ENCODE measurements at places on chromosomes 16 and 17.

GRCh38 chr16:60100371-60100770 is 1366.3 kb upstream of the GOT2 start:
- no peak for DNase-seq

- no peak for DNase-seq
These were observed 3.2 kb upstream of the PER1 start for GRCh38 chr17:8155231-8155995.

- no peak for DNase-seq
These were observed at the start of gene ZNF23 for GRCh38 chr16:71461686-71462648. ZNF23 (minus strand) TSS chr16:71462247; CDS start chr16:71456796, 5,451 bp downstream.

DNA sequence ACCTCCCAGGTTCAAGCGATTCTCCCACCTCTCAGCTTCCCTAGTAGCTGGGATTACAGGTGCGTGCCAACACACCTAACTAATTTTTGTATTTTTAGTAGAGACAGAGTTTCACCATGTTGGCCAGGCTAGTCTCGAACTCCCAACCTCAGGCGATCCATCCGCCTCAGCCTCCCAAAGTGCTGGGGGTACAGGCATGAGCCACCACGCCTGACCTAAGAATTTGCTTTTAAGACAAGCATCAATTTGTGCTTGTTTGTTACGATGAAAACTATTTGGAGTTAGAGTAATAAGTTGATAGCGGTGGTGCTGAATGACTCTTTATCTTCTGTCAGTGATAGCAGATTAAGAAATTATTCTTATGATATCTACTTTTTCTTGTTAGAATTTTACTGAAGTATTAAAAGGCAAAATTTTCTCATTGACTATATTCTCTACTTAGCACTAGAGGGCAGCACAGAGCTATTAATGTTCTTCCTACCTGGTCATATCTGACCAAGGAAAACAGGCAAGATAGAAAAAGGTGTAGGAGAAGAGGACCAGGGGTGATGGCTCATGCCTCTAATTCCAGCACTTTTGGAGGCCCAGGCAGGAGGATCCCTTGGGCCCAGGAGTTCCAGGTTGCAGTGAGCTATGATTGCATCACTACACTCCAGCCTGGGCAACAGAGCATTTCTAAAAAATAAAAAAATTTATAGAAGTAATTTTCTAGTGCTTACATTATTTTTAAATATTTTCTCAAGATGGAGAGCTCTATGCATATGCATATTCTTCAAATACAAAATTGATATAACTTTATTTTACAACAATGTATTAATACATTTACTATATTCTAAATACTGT is 24.5 kb downstream of the STXBP4 start:
- no peak for DNase-seq

GRCh38 chr17:54373970-54374369 is 526.7 kb upstream of the TOM1L1 start:
- no peak for DNase-seq

DNA sequence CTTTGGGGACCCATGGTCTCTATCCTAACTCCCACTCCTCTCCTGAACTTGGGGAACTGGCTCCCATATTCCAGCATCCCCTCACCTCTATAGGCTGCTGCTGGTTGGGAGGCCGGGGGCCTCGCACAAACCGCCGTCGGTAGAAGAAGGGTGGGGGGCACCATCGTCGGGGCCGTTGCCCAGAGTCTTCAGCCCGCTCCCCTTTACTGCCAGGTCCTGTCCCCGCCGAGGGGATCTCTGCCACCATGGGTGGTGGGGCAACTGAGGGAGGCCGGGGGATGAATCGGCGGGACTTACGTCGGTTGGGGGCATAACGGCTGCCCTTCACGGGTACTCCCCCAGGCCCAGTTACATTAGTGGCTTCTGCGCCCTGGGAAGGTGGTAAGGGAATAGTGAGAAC is 4.3 kb downstream of the YBX2 start:
- DNase-seq, result no peak

- no peak for DNase-seq
These were observed 135.8 kb downstream of the FOXL1 start for GRCh38 chr16:86714166-86714565.

- DNase-seq, result peak; percentile 10
These were observed 55.1 kb upstream of the CCL2 start for GRCh38 chr17:34199932-34200534.

- DNase-seq, result no peak
These were observed 70.1 kb downstream of the ABCC1 start for GRCh38 chr16:16019488-16019887.

DNA sequence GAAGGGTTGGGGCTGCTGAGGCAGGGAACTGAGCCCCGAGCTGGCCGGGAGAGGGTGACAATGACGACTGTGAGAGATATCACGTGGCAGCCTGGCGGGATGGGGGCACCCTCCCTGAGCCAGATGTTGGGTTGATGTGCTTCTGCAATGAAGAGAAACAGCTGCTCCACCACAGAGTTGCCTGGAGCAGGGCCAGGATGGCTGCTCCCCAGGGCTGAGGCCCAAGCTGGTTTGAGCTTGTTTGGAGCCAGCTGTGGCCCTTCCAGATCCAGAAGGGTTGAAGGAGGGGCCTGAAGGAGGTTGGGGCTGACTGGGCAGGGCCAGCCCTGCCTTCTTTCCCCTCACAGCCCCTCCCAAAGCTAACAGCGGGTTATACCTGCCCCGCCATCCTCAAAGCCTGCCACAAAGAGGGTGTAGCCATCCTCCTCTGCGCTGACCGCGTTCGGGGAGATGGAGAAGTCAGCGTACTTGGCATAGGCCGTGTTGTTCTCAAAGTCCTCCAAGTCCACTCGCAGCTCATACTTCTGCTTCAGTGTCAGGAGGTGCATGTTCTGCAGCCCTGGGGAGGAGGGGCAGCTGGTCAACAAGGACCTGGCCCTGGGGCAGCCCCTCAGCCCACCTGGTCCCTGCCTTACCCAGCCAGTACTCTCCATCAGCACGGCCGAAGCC is 2.1 kb downstream of the MFAP4 start:
- DNase-seq, result no peak

DNA sequence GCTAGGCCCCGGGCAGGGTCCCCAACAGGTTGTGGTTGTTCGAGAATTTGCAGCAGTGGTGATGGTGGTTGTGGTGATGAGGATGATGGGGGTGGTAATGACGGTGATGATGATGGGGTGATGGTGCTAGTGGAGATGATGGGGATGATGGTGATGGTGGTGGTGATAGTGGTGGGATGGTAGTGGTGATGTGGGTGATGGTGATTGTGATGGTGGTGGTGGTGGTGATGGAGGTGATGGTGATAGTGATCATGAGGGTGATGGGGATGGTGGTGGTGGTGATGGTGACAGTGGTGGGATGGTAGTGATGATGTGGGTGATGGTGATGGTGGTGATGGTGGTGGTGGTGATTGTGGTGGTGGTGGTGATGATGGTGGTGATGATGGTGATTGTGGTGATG is 343.3 kb downstream of the SEC14L1 start:
- DNase-seq, result no peak

GRCh38 chr16:62929593-62929992 is 893.4 kb upstream of the CDH8 start:
- DNase-seq, result no peak

- no peak for DNase-seq
These were observed 2274.7 kb downstream of the TP53TG3F start for GRCh38 chr16:35733971-35734702.

- DNase-seq, result no peak
These were observed 4.3 kb downstream of the CANT1 start for GRCh38 chr17:79005063-79005861.

GRCh38 chr17:48143629-48144028 is 36.1 kb downstream of the SNX11 start:
- no peak for DNase-seq

GRCh38 chr17:2181897-2182448 is 121.6 kb downstream of the SMG6 start:
- DNase-seq, result no peak

- DNase-seq, result no peak
These were observed 39.3 kb upstream of the SLC38A10 start for GRCh38 chr17:81334391-81334901.

- DNase-seq, result no peak
These were observed 10.8 kb upstream of the TLCD3B start for GRCh38 chr16:30041841-30042240.

DNA sequence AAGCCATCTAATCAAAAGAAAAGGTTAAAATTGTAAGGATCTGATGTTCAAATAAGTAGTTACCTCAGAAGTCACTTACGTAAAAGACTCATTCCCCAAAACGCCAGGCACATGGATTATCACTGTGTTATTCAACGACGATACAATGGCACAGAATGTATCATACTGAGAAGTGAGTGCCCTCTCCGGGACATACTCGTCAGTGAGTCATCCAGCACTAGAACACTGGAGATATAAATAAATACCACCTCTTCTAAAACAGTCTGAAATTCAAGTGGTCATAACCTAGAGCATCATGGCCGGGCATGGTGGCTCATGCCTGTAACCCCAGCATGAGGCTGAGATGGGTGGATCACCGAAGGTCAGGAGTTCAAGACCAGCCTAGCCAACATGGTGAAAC is 24.9 kb downstream of the USP31 start:
- no peak for DNase-seq

DNA sequence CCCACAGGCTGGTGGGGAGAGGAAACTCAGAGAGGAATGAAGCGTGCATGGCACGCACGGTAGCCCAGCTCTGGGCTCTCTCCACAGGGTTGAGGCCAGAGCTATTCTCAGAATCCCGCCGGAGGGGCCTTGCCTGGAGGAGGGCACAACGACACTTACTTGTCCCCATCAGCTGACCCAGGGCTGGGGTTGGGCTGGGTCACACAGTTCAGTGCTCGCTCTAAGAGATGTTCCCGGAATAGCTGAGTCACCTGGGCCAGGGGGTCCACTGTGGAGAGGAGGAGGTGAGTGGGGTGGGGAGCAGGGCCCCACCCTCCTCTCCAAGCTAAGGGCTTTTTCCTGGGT is 21.8 kb downstream of the SREBF1 start:
- no peak for DNase-seq

DNA sequence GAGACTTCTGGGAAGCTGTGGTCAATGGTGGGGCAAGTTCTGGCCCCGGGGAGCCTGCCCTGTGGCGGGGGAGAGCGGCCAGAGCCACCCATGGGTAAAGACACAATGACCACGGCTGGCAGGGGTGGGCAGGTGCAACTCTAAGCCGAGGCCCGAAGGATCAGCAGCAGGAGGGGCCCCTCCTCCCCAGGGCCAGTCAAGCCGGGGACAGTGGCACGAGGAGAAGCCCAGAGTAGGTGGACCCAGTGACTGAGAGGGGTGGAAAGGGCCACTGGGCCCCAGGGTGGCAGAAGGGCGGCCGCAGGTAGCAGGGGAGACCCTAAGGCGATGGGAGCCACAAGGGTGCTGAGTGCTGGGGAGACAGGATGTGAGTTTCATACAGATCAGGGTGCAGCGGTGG is 17.7 kb downstream of the TMEM204 start:
- no peak for DNase-seq

DNA sequence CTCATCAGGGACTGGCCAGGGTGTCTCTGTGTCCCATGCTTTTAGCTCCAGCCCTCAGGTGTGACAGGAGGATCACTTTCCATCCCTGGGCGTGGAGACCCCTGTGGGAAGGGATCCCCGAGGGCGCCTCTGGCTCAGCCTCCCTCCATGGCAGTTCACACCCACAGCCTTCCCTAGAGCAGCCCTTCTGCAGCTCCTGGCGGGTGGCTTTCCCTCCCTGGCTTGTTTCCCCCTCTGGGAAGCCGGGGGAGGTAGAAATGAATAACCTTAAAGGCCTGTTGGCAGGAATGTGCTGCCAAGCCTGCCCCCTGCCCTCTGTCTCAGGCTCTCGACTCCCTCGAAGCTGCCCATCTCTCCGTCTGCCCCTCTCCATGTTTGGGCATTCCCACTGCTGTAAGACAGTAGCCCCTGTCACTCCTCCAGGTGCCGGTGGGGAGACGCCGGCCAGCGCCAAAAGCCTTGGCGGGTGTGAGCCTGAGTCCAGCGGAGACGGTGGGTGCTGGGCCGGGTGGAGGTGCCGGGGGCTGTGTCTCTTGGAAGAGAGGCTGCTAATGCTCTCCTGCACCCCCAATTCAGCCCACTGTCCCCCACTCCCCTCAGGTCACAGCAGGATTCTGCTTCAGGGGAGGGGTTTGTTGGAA is 2.1 kb upstream of the ATP2A1 start:
- DNase-seq, result no peak

GRCh38 chr16:931626-932500 is 38.9 kb downstream of the LMF1 start:
- no peak for DNase-seq

- DNase-seq, result no peak
These were observed 16.0 kb downstream of the NDUFAF8 start for GRCh38 chr17:81254955-81255717.

- DNase-seq, result no peak
These were observed 362 bp downstream of the KLHDC4 start for GRCh38 chr16:87765473-87765775.

- DNase-seq, result no peak
These were observed 3.5 kb upstream of the CPNE7 start for GRCh38 chr16:89572073-89572484.

GRCh38 chr16:88487920-88488851 is 35.1 kb downstream of the ZFPM1 start:
- DNase-seq, result no peak

DNA sequence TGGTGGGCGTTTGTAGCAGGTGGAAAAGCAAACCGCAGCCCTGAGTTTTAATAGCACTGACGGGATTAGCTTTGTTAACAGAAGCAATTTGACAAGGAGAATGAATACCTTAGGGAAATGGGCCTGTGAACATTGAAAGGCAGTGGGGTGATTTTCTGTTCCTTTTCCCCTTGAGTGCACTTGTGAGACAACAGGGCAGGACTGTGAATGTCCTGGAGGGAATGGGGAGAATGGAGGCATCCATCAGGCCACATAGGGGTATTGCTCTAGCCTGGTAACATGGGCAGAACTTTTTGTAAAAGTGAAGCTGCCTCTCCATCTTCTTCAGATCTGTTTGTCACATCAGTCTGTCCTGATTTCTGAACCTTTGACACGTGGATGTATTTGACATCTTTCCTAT is 26.2 kb downstream of the USP43 start:
- DNase-seq, result no peak

DNA sequence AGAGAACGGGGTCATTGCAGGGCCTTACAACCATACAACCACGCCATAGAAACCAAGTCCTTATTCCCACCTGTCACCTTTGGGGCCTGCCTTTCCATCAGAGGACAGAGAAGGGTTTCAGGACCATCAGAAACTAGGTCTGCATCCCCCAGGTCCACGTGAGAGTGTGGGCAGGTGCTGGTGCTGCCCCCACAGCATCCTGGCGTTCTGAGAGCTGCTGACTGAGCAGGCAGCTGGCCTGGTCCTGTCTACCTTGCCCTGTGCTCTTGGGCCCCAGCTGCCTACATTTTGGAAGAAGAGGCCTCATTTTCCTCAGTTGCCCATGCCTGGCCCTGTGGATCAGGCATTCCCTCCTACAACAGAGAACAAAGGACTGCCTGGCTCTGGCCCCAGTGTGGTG is 21.6 kb downstream of the ZNF276 start:
- DNase-seq, result no peak

DNA sequence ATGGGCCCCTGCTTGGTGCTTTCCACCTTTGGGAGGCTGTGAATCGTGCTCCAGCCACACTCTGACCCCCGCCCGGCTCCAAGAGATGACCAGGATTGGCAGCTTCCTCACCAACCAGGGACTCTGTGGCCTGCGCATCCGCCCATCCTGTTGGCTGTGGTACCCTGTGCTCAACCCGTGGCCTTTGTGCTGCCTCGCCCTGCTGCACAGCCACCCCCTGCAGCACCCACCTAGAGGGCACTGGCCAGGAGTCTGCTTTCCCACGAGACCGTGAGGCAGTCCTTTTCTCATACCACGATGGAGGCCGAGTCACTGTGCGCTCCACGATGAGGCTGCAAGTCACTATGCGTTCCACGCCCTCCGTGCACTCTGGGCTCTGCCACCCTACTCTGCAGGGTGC is 19.4 kb downstream of the NME3 start:
- DNase-seq, result no peak

GRCh38 chr17:34997355-34997862 is 17.1 kb downstream of the LIG3 start:
- no peak for DNase-seq

All from GOT3 (cell line).